Immature natural killer cell (primary cell): ENCODE measurements at places on chromosomes 5 and 9. TPM values are rescaled to one million over a fixed set of nuclear protein-coding genes. Genes with fewer than 3 reads are reported as not detected.

DNA sequence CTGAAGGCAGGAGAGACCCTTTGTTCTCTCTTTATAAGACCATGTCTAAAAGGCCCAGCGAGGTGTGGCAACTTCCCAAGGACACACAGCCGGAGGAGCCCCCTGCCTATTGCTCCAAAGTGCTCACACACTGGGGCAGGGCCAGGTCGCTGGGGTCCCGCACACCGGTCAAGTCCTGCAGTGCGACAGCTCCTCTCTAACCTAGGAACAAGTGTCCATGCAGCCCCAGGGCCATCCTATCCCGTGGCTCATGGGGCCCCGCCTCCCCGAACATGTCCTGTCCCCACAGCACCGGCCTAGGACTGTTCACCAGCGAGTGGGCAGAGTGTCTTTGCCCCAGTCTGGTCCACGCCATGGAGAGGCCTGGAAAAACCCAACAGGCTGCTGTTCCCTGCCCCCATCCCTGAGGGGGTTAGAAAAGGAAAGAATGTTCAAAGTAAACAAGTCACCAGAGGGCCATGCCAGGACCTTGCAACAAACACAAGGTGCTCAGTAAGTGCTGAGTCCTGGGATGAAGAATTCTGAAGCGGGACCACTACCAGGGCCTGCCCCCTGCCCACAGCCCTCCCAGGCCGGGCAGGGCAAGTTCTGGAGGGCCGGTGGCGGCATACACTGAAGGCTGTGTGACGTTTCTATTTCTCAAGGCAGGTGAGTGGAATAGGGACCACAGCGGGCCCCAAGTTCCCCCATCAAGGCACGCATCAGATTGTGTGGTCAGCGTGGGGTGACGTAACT is 938 bp downstream of the NINJ1 start:
- peak overlapping the region; percentile 81 for H3K4me3 ChIP-seq
- no peaks in the 10 kb centered on the region for H3K36me3 ChIP-seq
- H3K4me1 ChIP-seq, result peaks cover 34% of the 10 kb centered on the region
- DNase-seq, result peak; percentile 59
- H3K27ac ChIP-seq, result peak overlapping the region; percentile 94

DNA sequence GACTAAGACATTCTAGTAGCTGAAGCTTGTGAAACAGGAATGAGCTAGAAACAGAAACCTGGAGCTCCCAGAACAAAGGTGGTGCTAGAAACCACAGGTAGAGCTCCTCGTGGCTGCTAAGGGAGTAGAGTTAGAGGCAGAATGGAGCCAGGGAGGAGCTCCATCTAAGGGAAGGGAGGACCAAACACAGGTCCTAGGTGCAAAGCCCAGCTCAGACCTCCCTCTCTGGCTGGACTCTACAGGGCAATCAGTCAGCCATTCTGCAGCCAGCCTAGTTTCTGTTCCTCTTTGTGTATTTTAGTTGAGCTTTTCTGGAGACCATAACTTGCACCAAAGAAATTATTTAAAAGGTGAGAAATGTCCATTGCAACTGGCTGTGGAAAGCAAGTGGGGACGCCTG is 70.4 kb downstream of the CRB2 start:
- H3K4me1 ChIP-seq, result no peaks in the 10 kb centered on the region
- DNase-seq, result no peak
- H3K36me3 ChIP-seq, result peaks cover 33% of the 10 kb centered on the region
- no peak overlapping the region for H3K27ac ChIP-seq
- no peak overlapping the region for H3K4me3 ChIP-seq
- no peaks in the 10 kb centered on the region for H3K27me3 ChIP-seq

DNA sequence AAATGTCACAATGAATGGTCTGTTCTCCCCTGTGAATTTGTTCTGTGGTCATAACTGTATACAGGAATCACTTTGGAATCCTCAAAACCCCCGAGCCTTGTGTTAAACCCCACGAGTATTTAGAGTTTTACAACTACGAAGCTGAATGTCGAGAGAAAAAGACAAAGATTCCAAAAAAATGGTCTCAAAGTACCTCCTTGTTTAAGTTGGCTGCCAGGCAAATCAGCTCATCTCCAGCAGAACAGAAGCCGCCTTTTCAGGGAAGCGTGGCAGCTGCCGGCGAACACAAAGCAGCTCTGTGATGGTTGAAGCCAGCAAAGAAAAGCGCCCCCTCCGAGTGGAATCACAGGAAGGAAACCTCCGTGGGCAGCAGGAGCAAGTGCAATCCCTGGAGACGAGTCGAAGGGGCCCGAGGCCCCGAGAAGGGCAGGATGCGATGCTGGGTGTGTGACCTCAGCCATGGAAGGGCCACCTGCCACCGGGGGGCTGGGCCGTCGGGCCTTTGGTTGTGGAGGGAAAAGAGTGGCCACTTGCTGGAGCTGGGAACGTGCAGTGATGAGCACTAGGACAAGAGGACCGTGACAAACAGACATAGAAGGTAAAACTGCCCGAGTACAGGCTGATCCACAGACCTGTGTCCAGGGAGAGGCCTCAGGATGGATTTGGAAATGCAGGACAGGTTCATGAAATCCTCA is 706.4 kb downstream of the SEMA5A start:
- H3K27me3 ChIP-seq, result no peaks in the 10 kb centered on the region
- H3K36me3 ChIP-seq, result no peaks in the 10 kb centered on the region
- no peak for DNase-seq
- no peak overlapping the region for H3K27ac ChIP-seq
- H3K4me1 ChIP-seq, result no peaks in the 10 kb centered on the region

Gene TOR2A
- 49.9 TPM for polyA plus RNA-seq

- no peak overlapping the region for H3K27ac ChIP-seq
- H3K4me3 ChIP-seq, result no peak overlapping the region
- no peaks in the 10 kb centered on the region for H3K27me3 ChIP-seq
- DNase-seq, result no peak
- H3K36me3 ChIP-seq, result peaks cover 5% of the 10 kb centered on the region
Observed at GRCh38 chr5:126918615-126918957, 111.8 kb downstream of the MARCHF3 start.

DNA sequence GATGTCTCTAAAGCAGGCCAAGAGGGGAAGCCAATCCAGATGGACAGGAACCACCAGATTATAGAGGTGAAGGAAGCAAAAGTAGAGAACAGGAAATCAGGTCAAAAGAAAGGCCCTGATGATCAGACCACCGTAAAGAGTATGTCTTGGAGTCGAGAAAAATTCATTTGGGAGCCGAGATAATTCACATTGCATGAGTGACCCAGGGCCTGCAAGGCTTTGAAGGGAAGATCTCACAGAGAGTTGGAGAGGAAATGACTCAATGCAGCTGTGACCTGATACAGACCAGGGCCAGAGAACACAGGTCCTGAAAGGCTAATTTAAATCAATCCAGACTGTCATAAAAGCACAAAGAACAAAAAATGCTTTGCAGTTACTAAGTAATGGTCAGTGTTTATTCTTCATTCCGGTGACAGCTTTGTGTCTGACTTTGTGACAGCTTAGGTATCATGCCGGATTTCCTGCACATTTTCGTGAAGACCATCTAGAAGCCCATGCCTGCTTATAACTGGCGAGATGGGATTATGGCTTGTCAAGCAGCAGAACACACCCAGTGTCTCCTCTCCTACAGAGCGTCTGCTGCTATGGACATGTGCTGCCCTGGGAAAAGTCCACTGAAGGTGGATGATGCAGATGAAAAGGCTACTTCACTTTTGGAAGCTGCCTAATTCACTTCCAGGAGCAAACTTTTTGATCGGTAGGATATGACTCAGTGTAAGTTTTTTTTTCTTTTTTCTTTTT is 5.8 kb upstream of the ACTBL2 start:
- DNase-seq, result no peak
- H3K4me3 ChIP-seq, result no peak overlapping the region
- H3K4me1 ChIP-seq, result no peaks in the 10 kb centered on the region

- peak; percentile 53 for DNase-seq
- H3K4me3 ChIP-seq, result peak overlapping the region; percentile 76
- H3K27ac ChIP-seq, result peak overlapping the region; percentile 93
- peaks cover 54% of the 10 kb centered on the region for H3K4me1 ChIP-seq
Observed at GRCh38 chr5:91434348-91434747, 51.2 kb upstream of the ARRDC3 start.

Gene NDST1
- polyA plus RNA-seq, result 1.2 TPM

Gene SLC6A3
- not detected for polyA plus RNA-seq

Gene PITX1
- not detected for polyA plus RNA-seq

- no peak for DNase-seq
- H3K4me1 ChIP-seq, result no peaks in the 10 kb centered on the region
- no peak overlapping the region for H3K4me3 ChIP-seq
- H3K27me3 ChIP-seq, result no peaks in the 10 kb centered on the region
Observed at GRCh38 chr5:88743231-88743834, 139.7 kb downstream of the MEF2C start.

GRCh38 chr9:20620650-20621470 is 1.4 kb downstream of the MLLT3 start:
- H3K27me3 ChIP-seq, result peaks cover 38% of the 10 kb centered on the region
- DNase-seq, result peak; percentile 48
- peak overlapping the region; percentile 93 for H3K27ac ChIP-seq
- H3K4me1 ChIP-seq, result peaks cover 47% of the 10 kb centered on the region

Gene ZDHHC11B
- polyA plus RNA-seq, result not detected

DNA sequence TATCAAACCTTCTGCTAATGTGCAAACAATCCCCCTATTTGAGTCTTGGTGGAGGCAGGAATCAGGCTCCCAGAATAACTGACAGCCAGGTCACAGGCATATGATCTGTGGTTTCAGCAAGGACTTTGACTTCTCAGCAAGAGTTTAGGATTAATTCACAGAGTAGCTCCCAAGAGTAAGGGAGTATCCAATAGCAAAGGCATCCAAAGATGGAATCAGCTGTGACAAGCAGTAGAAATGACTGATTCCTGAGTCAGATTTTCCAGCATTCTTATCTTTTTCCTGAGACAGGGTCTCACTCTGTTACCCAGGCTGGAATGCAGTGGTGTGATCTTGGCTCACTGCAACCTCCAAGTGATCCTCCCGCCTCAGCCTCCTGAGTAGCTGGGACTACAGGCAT is 108.3 kb downstream of the EPB41L4A start:
- no peak for DNase-seq
- no peaks in the 10 kb centered on the region for H3K36me3 ChIP-seq
- no peak overlapping the region for H3K4me3 ChIP-seq
- no peak overlapping the region for H3K27ac ChIP-seq
- H3K4me1 ChIP-seq, result no peaks in the 10 kb centered on the region
- peaks cover 2% of the 10 kb centered on the region for H3K27me3 ChIP-seq

Gene C1QTNF2
- polyA plus RNA-seq, result not detected

GRCh38 chr9:93665637-93666438 is 89.5 kb downstream of the PHF2 start:
- no peak overlapping the region for H3K4me3 ChIP-seq
- H3K27ac ChIP-seq, result no peak overlapping the region
- H3K36me3 ChIP-seq, result no peaks in the 10 kb centered on the region
- H3K27me3 ChIP-seq, result peaks cover 12% of the 10 kb centered on the region
- H3K4me1 ChIP-seq, result peaks cover 6% of the 10 kb centered on the region

DNA sequence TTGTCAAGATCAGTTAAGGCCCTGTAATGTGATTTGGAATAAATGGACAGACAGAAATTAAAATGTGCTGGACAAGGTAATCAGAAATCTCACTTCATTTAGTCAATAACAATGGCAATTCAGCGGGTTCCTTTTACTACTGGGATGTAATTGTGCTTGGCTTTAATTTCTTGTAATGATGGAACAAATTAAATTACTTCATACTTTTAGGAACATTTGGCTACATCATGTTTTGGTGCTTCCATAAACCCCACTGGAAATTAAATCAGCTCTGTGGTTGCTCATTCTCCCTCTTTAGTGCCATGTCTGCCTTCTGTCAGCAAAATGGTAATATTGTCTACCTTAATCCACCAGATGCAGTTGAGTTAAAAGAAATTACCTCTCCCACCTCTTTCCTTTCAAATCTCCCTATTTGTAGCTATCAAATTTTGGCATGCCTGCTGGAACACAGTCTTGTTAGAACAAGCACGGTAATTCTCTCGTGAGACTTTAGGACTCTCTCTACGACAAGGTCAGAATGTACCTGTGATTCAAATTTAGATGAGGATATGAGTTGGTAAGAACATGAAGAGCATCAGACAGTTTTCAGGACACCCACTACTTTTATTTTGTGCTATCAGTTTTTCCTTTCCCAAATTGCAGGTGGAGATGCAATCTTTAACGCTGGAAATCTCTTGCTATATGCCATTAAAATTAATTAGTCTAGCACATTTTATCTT is 476.3 kb downstream of the RAB3C start:
- peaks cover 4% of the 10 kb centered on the region for H3K36me3 ChIP-seq
- no peak overlapping the region for H3K27ac ChIP-seq
- no peak overlapping the region for H3K4me3 ChIP-seq
- no peak for DNase-seq
- H3K4me1 ChIP-seq, result no peaks in the 10 kb centered on the region

DNA sequence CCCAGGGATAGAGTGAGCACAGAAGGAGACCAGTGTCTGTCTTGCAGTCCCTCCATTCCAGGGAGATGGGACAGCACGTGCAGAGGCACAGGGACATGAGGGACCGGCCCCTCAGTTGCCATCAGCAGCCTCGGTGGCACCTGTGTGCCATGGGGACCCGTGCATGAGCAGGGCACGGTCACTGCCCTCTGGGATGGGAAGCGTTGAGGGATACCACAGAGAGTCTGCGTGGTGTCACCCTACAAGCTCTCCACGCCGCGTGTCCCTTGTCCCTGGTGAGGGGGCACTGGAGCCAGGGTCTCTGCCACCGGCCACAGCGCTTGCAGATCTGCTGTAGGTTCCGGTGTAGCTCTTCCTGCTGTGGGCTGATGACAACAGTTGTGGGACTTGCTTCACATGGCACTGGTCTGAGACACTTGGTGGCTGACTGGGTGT is 108.1 kb downstream of the CACNA1B start:
- no peaks in the 10 kb centered on the region for H3K4me1 ChIP-seq
- H3K27ac ChIP-seq, result no peak overlapping the region
- no peaks in the 10 kb centered on the region for H3K36me3 ChIP-seq
- DNase-seq, result no peak

Gene SLC6A7
- polyA plus RNA-seq, result not detected

Gene SH3GL2
- not detected for polyA plus RNA-seq

Gene LOX
- polyA plus RNA-seq, result not detected

GRCh38 chr9:80878556-80878955 is 810.8 kb downstream of the TLE1 start:
- H3K27ac ChIP-seq, result no peak overlapping the region
- H3K4me1 ChIP-seq, result no peaks in the 10 kb centered on the region
- no peak overlapping the region for H3K4me3 ChIP-seq
- H3K27me3 ChIP-seq, result no peaks in the 10 kb centered on the region

Gene CRHBP
- not detected for polyA plus RNA-seq

Gene NR2F1
- not detected for polyA plus RNA-seq

DNA sequence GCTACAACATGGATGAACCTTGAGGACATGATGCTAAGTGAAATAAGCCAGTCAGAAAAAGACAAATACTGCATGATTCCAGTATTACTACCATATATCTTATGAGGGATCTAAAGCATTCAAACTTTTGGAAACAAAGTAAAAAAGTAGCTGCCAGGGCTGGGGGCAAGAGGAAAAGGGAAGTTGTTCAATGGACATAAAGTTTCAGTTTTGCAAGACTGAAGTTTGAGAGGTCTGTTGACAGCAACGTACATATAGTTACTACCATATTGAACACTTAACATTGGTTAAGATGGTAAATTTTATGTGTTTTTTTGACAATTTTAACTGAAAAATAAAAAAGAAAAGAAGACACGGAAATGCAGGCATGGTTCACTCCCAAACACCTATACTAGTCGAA is 77.6 kb downstream of the MAPKAP1 start:
- no peaks in the 10 kb centered on the region for H3K36me3 ChIP-seq
- no peak for DNase-seq
- no peak overlapping the region for H3K4me3 ChIP-seq
- H3K4me1 ChIP-seq, result peaks cover 36% of the 10 kb centered on the region

Gene POMT1
- 8.0 TPM for polyA plus RNA-seq
